Globus pallidus (tissue), 1 donor: ENCODE measurements at places on chromosomes 7 and 10.

- DNase-seq, result no peak
Measured at GRCh38 chr10:49153971-49154370, 20.1 kb upstream of the FAM170B start.

- DNase-seq, result no peak
Measured at GRCh38 chr10:76297780-76298281, 866.4 kb downstream of the LRMDA start.

DNA sequence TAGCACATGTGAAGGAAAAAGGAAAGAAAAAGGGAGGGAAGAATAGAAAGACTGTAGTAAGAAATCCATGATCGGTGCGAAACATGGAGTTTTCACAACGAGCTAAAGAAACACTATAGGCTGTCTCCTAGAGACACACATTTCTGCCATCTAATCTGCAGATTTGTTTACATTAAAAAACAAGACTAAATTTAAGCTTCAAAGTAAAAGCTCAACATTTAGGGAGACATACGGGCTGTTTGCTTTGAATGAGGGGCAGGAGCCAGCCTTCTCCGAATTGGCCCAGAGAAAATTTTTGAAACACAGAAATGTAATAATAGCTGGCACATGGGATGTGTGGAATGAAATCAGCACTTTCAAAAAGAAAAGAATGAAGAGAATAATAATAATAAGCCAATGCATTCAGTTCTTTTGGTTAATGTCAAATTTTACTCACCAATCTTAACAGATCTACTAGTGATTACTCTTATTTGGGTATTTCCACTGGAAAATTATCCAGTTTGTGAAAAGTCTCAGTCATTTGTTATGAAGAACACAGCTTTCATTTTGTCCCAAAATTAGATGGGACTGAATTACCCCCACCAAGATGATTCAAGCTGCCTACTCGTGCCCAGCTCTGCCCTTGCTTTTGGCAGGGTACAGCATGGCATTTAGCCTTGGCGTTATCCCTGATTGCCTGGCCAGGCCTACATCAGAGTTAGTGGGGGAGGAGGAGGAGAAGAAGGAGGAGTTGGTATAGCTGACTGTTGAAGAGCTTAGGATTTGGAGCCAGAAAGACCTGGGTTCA, 47.1 kb downstream of the MTURN start:
- DNase-seq, result no peak

DNA sequence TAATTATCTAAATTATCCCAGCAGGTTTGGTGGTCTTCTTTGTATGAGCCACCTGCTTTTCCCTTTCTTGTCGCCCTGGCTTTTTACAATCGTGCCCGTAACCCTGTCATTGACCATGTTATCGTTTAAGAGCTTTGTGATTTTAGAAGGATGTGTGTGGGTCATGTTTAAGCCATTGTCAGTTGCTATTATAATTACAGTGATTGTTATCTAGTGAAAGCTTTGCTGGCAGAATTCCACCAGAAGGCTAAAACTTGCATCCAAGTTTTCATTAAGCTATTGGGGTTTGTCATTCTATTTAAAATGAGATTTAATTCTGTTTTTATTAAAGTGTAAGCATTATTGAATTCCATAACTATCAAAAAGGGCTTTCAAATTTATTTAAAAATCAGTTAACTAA, 354.2 kb upstream of the TMEM229A start:
- peak; percentile 50 for DNase-seq

DNA sequence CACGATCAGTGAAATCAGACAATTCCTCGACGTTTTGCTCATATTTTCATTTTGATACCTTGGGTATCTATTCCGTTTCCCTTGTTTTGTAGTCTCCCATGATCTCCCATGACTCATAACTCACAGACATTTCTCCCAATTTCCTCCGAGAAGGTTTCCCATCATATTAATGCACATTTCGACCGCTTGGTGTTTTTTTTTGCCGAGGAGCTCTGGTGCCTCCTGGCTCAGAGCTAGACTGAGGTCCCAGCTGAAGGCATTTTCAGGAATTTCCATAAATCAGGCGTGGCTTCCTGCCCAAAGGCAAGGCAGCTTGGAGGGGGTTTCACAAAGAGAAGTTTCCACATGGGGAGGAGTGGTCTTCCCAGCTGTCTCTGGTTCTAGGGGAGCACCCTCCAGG, 148.2 kb upstream of the TNS3 start:
- DNase-seq, result no peak

GRCh38 chr7:17523813-17524739, 225.6 kb downstream of the AHR start:
- DNase-seq, result no peak

GRCh38 chr7:29548823-29549222, 14.8 kb upstream of the PRR15 start:
- DNase-seq, result no peak

DNA sequence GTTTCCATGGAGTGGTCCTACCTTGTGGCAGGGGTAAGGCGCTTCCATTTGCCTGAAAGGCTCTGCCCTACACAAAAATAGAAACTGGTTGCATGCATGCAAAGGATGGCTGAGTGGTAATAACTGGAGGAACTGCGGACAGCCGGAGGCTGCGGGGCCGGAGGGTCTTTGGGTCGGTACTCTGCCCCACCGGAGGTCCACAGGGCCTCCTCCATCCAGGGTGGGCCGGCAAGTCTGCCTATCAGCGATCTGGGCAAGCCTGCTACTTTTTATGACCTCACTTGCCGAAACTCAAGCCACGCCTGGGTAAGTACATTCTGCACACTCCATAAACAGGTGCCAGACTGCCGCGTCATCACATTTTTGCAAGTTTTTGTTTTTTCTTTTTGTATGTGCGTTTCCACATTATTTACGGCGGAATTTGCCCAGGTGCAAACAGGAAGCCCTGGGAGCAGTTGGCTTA, 30.0 kb downstream of the TACC2 start:
- DNase-seq, result no peak

DNA sequence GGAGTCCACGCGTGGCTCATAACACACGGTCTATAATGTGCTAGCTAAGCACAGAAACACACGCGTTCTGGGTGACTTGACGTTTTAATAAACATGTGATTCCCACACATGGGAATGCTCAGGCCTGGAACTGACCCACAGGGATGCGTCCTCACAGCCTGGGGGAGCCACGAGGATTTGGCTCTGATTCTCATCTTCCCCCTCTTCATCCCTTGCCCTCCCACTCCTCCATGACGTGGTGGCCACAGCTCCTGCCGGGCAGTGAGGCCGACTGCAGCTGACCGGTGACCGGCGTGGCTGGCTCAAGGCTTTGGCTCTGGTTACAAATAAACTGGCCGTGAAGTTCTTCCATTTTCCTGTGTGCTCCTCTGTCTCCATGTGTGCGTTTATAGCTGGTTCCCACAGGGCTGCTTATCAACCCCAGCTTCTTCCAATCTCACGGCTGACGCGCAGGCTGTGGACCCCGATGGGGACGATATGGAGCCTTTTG, 40.9 kb upstream of the KLF6 start:
- no peak for DNase-seq

DNA sequence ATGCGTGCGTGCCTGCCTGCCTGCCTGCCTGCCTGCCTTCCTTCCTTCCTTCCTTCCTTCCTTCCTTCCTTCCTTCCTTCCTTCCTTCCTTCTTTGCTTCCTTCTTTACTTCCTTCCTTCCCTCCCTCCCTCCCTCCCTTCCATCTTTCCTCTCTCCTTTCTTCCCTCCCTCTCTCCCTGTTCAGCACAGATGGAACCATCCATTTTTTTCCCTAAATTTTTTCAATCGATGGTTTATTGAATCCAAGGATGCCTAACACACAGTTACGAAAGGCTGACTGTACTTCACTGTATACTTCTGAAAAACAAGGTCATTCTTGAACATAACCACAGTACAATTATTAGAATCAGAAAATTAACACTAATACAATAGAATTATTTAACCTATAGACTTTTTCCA, 53.8 kb downstream of the ABCA13 start:
- no peak for DNase-seq

GRCh38 chr7:92763636-92764423, 72.5 kb downstream of the CDK6 start:
- DNase-seq, result no peak

GRCh38 chr7:122467661-122468449, 163.3 kb upstream of the FEZF1 start:
- DNase-seq, result no peak

GRCh38 chr10:32104181-32104580, 48.0 kb upstream of the KIF5B start:
- DNase-seq, result no peak

DNA sequence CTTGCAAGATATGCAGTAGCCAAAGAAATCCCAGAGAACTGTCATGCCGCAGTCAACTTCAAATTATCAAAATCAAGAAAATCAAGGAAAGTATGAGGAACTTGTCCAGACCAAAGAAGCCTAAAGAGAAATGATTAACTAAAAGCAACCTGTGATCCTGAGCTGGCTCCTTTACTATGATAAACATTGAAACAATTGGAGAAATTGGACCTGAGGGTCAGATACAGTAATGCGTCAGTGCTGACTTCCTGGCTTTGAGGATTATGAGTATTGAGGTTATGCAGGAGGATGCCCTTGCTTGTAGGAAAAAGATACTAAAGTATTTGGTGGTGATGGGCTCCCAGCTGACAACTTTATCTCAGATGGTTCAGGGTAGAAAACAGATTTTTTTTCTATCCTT, 324.7 kb upstream of the AKR1E2 start:
- no peak for DNase-seq

GRCh38 chr10:28418069-28418468, 114.8 kb upstream of the WAC start:
- DNase-seq, result no peak

- no peak for DNase-seq
Measured at GRCh38 chr7:47441796-47442604, 139.9 kb downstream of the TNS3 start.

DNA sequence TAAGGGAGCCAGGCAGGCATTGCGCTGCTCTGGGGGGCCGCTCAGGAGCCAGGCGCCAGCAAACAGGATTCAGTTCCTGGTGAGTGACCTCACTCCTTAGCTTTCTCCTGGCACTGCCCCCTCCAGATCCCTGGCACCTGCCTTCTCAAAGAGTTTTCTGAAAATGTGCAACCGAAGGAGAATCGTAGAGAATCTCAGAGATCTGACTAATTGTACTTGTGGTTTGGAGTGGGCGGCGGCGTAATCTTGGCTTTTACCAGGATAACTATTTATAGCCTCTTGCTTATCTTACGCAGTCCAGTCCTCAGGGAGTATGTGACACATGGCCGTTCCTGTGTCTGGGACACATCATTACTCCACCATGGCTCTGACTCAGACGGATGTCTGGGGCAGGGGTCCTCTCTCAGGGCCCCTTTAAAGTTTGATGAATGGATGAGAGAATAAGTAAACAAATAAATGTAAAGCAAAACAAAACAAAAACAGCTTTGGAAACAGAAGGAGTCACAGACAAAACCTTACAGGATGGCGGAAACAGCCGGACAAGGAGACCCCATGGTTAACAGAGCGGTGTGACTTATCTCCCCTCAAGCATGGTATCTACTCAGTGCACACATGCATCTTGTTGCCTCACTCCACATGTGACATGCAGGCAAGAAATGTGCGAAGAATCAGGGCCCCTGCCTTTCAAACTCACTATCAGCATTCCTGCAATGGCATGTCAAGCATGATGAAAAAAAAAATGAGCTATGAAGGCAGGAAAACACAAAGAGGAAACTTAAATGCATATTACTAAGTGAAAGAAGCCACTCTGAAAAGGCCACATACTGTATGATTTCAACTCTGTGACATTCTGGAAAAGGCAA, 99.7 kb downstream of the TNS3 start:
- no peak for DNase-seq

DNA sequence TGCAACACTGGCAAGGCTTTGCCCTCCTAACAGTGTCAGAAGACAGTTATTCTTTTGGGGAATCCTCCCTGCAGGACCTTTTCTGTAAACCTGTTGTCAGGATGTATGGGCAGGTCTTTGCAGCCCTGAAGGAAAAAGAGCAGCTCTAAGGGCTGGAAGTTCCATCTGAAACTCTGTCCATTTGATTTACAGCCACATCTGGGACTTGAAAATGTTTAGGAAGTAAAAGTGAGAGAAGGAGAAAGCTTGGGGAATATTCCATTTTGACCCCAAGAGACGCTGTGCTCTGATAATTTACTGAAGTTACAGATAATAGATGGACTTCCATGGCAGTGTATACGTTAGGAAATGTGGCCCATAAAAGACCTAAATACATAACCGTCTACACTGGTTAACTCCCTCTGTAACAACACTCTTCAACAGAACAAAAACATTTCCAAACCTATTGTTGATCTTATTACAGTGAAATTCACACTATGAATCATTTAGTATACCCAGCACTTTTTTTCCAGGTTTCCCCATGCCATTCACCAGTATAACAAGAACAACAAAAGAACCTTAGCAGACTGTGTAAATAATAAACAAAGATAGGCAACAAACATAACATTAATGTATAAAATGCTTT, 89.1 kb downstream of the KIAA1549 start:
- no peak for DNase-seq

- DNase-seq, result peak; percentile 81
Measured at GRCh38 chr10:67837541-67838314, at the start of gene DNAJC12. DNAJC12 (minus strand) TSS chr10:67838188; CDS start chr10:67838011, 177 bp downstream.

DNA sequence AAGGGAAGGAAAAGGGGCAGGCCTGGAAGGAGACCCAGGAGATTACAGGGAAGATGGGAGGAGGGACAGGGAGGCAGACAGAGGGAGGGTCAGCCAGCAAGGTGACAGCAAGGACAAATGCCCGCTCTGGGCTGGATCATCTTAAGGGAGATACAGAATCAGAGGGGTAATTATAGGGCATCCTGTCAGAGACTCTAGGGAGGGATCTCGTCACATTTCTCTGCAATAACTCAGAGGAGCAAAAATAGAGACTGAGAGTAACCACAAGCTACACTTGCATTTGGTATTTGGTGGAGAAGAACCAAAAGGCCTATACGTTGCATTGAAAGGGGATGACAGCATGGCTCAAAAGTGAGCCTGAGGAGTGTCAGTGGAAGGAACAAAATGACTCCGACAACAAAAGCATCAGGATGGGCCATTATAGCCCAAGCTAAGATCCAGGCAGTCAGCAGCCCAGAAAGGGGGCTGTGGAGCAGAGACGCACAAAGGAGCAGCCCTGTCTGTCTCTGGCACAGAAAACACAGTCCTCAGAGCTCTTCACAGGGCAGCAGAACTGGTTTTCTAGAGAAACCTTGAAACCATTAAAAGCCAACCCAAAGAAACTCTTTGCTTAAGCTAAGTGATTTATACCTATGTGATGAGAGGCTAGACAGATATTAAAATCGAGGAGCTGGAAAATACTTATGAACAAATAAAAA, 430.2 kb upstream of the VSTM2A start:
- DNase-seq, result no peak

DNA sequence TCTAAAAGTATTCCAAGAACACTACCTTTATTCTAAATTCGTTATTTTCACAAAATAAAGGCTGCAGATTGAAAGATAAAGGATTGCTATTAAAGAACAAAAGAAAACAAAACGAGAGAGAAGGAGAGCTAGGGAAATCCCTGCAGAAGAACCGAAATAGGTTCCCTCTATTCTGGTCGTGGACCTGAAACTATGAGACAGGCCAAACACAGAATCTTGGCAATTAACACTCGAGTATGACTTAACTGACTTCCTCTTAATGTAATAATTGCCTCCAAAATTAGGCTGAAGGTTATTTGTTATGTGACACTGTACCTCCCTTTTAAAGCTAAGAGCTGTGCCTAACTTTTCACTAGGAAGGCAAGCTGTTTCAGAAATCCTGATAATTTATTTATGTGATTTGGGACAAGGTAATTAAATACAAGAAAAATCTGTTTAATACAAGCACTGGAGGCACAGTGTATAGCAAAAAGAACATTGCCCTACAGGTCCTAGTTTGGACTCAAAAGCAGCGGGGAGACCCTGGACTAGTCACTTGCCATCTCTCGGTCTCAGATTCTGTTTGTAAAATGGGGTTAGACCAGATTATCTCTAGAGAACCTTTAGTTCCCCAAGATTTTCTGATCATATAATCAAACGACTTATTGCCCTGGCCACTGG, 11.6 kb downstream of the NAMPT start:
- no peak for DNase-seq

GRCh38 chr10:109327266-109327665, 596.0 kb downstream of the XPNPEP1 start:
- no peak for DNase-seq
